ENCODE measurements at places on chromosomes 5 and 9.

DNA sequence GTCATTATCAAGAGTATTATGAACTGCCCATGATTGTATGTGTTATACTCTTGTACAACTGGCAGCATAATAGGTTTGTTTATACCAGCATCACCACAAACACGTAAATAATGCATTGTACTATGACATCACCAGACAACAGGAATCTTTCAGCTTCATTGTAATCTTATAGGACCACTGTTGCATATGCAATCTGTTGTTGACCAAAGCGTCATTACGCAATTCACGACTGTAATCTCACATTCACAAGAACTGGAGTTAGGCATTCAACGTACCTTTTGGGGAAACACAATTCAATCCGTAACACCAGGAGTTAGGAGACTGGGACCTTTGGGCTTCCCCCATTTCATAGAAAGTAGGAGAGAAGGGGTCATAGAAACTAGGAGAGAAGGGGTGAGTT is 20.4 kb upstream of the ARSI start:
- no peak for DNase-seq

- no peak for DNase-seq
Observed at GRCh38 chr5:83720836-83721537, at the start of gene HAPLN1. Gene HAPLN1, minus strand, starts transcription at chr5:83720855. Its CDS starts 47,332 bp downstream, at chr5:83673523.

GRCh38 chr9:95785209-95785608 is 90.3 kb upstream of the ERCC6L2 start:
- DNase-seq, result no peak

DNA sequence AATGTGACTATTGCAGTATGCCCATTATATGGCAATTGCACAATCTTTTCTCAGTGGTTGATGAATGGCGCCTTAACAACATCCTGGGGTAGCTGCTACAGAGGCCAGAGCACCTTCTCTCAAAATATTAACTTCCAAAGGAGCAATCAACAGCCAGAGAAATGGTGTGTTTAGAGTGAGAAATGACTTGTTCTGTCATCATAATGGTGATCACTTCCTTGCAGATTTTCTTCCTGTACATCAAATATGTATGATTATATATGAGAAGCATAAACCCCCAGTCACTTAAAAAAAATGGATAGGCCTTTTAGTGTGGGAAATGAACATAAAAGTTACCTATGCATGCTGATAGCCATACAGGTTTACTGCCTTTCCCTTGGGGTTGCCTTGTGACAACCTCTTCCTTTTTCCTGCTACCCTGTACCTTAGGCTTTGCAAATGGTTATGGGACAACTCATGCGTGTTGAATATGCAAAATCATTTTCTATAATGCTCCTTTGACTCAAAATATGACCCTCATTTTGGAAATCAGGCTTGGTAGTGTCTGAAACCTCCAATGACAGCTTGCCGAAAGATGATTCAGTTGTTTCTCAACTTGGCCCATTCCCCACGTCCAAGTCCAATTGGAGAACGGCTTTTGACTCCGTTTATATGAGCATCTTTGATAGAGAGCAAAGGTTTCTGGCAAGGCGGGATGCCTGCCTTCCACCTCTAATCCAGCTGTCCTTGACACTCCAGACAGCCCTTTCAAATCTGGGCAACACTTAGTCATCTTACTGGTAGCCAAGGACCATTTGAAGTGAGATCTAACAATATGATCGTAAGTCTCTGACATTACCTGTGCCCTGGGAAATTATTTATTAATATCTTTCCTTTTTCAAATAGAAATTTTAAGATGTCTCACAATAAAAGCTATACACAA is 69.3 kb downstream of the SLC1A1 start:
- DNase-seq, result no peak

GRCh38 chr9:133448487-133448972 is 11.2 kb upstream of the CACFD1 start:
- DNase-seq, result no peak

DNA sequence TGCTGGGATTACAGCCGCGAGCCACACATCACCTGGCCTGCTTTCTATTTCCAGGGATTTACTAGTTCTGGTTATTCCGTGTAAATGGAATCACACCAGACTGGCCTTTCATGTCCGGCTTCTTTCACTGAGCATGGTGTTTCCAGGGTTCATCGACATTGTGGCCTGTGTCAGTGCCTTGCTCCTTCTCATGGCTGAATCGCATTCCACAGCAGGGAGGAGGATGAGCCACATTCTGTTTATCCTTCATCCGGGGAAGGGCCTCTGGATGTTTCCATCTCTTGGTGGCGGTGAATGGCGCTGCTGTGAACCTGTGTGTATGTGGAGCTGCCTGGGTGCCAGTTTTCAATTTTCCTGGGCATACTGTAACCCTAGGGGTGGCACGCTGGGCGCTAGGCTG is 58.7 kb upstream of the RNU6ATAC start:
- DNase-seq, result no peak

- no peak for DNase-seq
Observed at GRCh38 chr5:133426264-133426663, 186.1 kb downstream of the FSTL4 start.

GRCh38 chr5:151413800-151414199 is 33.6 kb upstream of the SLC36A1 start:
- no peak for DNase-seq

- DNase-seq, result no peak
Observed at GRCh38 chr5:65194871-65195270, 286.8 kb downstream of the ADAMTS6 start.

DNA sequence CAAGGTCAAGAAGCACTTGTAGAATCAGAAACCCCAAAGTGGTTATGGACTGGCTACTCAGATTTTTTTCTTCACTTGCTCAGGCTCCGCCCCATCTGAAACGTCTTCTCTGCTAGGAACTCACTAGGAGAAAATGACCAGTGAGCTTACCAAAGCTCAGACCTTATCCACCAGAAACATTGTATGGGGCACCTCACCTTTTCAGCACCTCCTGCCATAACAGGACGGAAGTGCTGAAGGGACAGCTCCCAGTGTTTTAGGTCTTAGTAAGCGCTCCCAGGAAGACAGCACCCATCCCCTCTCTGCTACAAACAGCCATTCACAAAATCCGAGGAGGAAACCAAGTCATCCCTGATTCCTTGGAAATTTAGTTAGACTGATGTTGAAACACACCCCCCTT is 1.2 kb upstream of the GABRA1 start:
- DNase-seq, result no peak

DNA sequence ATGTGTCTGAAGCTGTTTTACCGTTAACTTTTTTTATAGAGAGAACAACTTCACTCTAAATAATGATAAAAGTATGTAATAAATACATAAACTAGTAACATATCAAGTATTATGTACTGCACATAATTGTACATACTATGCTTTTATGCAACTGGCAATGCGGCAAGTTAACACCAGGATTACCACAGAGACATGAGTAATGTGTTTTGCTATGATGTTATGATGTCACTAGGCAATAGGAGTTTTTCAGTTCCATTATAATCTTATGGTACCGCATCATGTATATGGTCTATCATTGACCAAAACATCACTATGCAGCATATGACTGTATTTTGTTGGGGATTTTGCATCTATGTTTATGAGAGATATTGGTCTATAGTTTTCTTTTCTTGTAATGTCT is 326.4 kb upstream of the TARS1 start:
- no peak for DNase-seq

GRCh38 chr9:87322840-87323635 is 174.6 kb upstream of the DAPK1 start:
- DNase-seq, result no peak

DNA sequence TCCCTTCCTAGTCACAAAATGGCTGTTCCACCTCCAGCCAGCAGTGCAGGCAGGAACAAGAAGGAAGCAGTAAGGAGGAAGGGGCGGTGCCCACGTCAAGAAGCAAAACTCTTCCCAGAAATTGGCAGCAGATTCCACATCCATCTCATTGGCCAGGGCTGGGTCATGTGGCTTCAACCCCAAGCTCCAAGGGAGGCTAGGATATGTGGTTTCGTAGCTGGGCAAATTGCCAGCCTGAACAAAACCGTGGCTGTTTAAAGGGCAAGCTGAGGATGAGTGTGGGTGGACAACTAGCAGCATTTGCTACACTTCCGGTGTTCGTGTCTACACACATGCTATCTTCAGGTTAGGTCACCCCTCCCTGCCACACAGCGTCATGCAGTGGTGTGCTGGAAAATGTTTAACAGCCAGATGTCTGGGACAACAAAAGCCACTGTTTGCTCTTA is 92.1 kb upstream of the MAP1B start:
- DNase-seq, result no peak

- no peak for DNase-seq
Observed at GRCh38 chr5:9398227-9398626, 147.6 kb downstream of the SEMA5A start.

GRCh38 chr5:156971415-156971814 is 8.4 kb upstream of the TIMD4 start:
- DNase-seq, result no peak

Data from esophagus squamous epithelium (tissue), 5 donors.